ENCODE measurements at places on chromosomes 12 and 14. TPM values are rescaled to one million over a fixed set of nuclear protein-coding genes. Genes with fewer than 3 reads are reported as not detected.

GRCh38 chr12:66852091-66852490, 173.2 kb upstream of the GRIP1 start:
- DNase-seq, result no peak

OR4K5 gene
- total RNA-seq, result not detected

KRT79 gene
- 1.7 TPM for total RNA-seq

- no peak for DNase-seq
These were observed 9.2 kb downstream of the HIP1R start for GRCh38 chr12:122844366-122844971.

- DNase-seq, result peak; percentile 88
These were observed 11.2 kb upstream of the PYGL start for GRCh38 chr14:50955373-50956043.

DNA sequence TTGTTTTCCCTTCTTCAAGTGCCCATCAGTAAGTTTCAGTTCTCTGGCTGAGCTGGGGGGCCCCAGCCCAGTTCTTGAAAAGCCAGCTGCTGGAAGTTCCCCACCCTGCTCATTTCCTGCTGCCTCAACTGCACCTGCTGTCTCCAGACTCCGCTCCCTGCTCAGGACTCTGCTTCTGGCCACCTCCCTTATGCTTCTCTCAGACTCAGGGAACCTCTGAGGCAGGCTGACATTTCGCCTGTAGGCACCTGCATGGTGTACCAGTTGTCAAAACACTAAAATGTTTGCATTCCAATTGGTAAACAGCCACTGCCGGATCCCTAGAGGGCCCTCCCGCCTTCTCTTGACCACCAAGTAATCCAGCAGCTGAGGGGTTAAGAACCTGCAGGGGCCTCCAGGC, 136.5 kb upstream of the VRK1 start:
- DNase-seq, result no peak

DNA sequence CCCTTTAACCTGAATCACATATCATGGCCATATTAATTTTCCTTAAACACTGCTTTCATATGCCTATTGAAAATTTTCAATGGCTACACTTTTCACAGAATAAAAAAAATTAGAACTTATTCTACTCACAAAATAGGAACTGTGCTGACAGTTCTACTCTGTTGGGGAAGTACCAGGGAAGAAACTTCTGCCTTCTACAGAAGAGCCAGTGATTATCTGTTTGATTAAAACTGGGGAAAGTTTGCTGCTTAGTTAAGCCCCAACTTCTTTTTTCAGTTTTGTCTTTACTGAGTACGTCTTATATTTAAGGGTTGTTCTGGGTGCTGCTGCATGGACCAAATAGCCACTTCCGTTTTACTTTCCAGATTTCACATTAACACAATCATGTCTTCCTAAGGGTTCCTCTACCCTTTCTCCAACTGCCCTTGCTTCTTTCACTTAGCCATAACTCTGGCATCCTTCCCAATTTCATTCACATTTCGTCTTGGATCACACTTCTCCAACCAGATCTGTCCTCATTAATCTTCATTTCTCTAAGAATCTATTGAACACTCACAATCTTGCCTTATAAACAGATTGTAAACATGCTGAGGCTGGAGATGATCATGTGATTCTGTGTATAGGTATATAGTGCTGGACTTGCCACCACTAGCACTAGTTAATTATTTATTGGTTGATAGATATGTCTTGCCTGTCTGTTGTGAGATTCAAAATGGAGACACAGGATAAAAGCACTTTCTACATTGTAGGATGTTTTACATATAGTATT, 1.9 kb upstream of the SEL1L start:
- DNase-seq, result no peak

VRTN gene
- total RNA-seq, result not detected

GRCh38 chr12:23428758-23429157, 520.7 kb downstream of the SOX5 start:
- DNase-seq, result no peak

ACOT6 gene
- not detected for total RNA-seq

- DNase-seq, result no peak
These were observed 397.1 kb downstream of the MDGA2 start for GRCh38 chr14:47278233-47278842.

- no peak for DNase-seq
These were observed 50.6 kb upstream of the GALNT9 start for GRCh38 chr12:132379996-132380395.

FAM181A gene
- total RNA-seq, result not detected

KRT75 gene
- total RNA-seq, result not detected

DNA sequence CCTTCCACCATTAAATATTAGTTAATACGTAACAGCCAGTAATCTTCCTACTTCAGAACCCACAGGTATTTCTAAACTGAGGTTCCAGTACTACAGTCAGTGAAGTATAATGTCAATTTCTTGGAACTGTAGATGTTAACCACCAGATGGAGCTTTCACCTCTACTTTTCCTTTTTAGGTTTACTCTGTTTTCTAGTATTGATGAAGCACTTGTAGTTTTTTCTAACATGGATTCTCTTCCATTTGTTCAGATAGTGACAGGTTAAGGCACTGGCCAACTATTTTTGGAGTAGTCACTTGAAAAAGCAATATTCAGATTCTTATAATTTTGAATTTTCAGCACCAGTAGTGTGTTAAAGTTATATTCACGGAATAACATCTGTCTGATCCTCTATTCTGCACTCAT, 4.6 kb upstream of the SEC23A start:
- no peak for DNase-seq

DNA sequence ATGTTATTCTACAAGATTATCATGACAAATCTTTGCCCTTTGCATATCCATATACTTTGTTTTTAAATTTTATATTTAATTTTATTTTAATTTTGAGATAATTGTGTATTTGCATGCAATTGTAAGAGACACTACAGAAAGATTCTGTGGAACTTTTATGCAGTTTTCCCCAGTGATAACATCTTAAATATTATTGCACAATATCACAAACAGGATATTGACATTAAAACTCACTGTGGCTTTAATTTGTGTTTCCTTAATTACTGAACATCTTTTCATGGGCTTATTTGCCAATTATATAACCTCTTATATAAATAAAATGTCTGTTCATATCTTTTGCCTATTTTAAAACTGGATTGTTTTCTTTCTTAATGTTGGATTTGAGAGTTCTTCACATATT, 95.6 kb downstream of the ASCL1 start:
- no peak for DNase-seq
